ENCODE measurements at places on chromosomes 6 and 20.

DNA sequence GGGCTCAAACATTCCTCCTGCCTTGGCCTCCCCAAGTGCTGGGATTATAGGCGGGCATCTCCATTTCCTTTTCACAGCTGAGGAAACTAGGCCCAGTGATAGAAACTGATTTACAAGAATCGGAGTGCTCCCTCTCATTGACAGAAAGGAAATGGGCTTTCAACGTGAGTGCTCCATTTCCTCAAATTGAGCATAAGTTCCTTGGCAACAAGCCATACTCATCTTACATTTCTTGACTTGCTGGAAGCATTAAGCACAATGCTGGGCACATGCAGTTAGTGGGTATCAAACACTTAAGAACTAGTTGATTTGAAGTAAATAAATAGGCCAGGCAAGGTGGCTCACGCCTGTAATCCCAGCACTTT is 54.7 kb downstream of the FGD2 start:
- DNase-seq: no peak

- no peak for DNase-seq
These were observed 39.2 kb upstream of the TLDC2 start for GRCh38 chr20:36836591-36837269.

- no peak for DNase-seq
These were observed 29.0 kb downstream of the JARID2 start for GRCh38 chr6:15274692-15275387.

GRCh38 chr6:145539831-145540230 is 195.5 kb downstream of the EPM2A start:
- DNase-seq: no peak

DNA sequence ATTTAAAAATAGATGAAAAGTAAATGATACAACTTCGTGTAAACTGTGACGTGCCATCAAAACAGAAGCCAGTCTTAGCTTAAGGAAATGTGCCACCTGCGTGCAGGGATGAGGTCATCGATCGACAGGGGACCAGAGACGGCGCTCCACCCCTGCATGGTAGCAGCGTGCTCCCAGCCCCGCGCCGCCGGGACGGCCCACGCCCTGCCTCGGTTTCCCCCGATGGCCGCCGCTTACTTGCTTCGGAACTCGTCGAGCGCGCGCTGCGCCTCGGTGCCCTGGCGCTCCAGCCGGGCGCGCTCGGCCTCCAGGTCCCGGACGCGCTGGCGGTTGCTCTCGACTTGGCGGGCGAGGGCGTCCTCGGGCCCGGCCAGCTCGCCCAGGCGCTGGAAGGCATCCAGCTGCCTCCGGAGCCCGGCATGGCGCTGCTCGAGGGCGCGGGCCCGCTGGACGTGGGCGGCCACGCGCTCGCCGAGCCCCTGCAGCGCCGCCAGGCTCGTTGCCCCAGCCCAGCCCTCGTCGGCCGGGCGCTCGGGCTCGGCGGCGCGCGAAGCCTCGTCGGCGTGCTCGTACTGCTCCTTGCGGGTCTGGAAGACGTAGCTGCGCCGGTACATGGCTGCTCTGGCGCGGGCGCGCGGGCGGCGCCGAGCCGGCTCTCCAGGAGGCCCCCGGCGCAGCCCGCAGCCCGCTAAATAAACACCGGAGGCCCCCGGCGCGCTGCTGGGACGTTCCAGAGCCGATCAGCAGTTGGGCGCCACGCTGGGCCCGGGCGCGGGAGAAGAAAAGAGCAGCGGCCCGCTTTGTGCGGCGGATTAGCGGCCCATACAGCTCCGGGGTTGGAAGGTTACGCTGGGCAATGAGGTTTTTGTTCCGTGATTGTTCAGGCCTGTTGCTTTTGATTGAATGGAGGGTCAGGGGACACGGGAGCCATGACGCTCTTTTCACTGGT is at the start of gene BFSP1:
BFSP1 (minus strand) TSS at position 664 of the 949 bp plus-strand sequence; CDS start at position 614, 50 bp downstream.
- DNase-seq: peak; percentile 26

GRCh38 chr6:89768324-89768723 is 51.3 kb downstream of the MDN1 start:
- DNase-seq: no peak

DNA sequence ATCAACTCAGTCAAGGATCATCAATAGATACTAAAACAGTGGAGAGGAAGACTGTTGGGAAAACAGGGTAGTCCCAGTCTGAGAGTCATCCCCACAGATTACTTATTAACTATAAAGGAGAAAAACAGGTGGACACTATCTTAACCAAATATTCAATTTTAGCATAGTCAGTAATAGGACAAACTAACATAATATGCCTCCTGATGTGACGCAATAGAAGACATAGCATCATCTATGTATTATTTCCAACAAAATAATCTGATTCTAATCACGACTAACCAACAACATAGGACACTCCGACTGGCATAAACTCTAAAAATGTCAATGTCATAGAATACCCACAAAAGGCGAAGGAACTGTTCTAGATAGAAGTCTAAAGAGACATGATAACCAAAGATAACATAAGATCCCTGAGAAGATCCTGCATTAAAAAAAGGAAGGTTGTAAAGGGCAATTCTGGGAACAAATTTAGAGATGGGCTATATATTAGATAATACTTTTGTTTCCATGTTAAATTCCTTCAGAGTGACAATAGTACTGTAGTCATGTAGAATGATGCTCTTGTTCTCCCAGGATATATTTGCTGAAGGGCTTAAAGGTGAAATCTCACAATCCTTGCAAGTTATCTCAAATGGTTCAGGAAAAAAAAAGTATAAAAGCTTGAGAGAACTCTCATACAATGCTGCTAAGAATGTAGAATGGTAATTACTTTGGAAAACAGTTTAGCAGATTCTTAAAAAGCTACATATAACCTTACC is 28.9 kb downstream of the ILRUN start:
- no peak for DNase-seq

DNA sequence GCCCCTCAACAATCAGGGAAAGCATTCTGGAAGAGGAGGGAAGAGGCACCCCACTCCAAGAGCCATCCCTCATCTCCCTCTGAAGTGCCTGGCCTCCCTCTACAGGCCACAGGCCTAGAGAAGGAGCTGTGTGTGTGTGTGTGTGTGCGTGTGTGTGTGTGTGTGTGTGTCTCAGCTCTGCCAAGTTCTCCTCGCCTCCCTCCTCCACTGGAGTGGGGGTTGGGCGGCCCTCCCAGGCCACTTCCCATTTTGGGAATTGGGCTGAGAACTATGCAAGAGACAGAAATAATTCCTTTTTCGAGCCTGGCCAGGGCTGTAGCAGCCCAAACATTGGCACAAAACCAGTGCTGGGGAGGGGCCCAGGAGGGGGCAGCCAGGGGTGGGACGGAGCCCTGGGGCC is 35.7 kb downstream of the KCNB1 start:
- no peak for DNase-seq

- DNase-seq: no peak
These were observed 74.5 kb downstream of the HUS1B start for GRCh38 chr6:582370-582769.

GRCh38 chr6:167245591-167245990 is 45.5 kb upstream of the UNC93A start:
- DNase-seq: no peak

DNA sequence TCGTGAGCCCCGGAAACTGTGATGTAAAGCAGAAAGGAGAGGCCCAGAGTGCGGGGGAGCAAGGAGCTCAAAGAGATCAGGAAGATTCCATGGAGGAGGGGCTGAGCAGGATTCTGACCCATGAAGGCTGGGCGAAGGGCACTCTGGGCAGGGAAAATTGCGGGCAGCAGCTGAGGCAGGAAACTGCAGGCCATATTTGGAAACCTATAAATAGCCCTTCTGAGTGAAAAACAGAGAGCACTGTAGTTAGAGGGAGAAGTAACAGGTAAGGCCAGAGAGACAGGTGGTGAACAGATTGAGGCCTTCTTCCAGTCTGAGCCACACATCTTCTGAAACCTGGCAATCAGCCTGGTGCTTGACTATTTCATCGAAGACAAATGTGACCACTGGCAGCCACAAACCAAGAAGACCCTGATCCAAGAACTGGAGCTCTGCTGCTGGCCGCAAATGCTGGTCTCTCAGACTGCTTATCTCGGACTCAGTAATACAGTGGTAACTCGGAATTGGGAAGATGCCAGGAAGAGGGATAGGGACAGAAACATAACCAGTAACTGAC is 14.1 kb upstream of the BEND3 start:
- DNase-seq: no peak

DNA sequence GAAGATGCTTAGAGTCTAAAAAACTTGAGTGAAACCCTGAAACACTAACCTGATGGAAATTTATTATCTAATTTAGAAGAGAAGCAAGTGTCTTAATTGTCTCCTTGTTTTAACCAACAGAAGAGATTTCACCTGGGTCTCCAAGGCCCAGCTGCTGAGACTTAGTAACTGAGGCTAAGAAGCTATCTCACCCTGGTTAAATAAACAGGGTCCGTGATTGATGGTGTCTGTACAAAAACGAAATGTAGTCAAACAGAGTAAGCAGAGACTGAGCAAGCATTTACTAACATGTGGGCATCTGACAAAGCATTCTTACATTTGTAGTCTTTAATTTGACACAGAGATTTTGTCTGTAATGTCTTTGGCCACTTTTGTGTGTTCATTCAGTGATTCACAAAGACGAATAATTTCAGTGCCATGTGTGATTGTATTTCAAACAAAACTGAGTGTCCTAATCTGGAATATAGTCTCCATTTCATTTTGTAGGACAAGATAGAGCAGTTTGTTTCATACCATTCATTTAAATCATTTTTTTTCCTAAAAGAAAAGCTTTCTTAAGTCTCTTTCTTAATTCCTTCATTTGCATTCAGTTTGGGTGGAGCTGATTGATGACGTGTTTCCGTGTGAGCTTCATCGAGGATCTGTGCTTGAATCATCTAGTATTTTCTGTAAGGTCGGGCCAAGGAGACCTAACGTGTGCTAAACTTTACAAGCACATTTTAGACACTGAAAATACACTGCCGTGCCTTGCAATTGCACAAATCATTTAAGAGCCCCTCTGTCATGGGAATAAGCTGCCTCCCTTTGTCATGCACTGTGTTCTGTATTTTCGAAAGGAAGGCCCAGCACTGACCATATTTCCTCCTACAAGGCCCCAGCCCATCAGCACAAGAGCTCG is 170.6 kb upstream of the QKI start:
- DNase-seq: no peak

DNA sequence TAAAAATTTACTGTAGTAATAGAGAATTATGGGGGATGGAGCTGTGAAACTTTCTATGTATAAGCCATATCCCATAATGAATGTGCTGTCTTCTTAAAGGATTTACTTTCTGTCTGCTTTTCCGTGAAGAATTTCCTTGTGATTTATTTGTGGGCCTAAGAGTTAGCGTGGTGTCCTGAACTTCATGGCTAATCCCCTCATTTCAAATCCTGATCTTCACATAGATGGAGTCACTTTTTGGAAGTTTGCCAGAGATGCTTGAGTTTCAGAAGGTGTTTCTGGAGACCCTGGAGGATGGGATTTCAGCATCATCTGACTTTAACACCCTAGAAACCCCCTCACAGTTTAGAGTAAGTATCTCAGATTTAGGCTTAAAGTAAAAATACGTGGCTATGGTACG is 19.4 kb upstream of the CLDN20 start:
- DNase-seq: no peak

DNA sequence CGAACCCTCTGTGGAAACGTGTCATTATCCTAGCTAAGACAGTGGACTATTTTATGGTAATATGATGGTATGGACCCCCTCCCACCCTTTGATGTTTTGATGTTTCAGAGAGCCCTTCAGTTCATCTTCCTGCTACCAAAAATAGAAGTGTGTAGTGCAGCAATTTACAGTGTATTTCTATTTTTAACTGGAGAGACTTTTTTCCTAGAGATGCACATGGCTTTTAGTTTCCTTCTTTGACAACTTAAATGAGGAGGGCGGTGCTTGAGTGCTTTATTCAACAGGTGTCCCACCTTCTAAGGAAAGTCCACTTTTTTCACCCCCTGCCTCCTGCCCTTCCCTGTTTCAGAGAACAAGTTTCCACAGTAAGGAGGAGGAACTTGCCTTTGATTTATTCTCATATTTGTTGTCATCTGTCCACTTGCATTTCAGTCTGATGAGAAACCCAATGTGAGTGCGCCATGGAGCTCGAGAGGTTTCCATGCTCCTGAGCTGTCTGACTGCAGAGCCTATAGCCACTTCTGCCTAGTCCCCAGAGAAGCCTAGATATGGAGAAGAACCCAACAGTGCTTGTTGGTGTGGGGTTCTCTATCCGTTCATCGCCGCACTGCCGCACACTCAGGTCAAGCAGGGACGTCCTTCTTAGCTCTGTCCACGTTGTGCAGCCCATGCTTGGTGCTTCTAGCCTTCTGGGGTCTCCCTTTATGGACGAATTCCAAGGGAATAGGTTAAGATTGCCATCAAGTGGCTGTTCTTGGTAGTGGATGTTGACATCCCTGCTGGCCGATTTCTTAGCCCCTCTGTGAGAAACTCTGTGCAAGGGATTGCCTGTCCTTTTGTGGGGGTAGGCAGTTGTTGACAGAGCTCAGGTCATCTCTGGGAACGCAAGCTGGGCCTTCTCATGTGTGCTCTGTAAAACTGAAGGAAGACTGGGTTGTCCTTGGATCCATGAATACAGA is 144.2 kb downstream of the JARID2 start:
- no peak for DNase-seq

- DNase-seq: no peak
These were observed 84.3 kb downstream of the PFDN4 start for GRCh38 chr20:54292185-54292584.

DNA sequence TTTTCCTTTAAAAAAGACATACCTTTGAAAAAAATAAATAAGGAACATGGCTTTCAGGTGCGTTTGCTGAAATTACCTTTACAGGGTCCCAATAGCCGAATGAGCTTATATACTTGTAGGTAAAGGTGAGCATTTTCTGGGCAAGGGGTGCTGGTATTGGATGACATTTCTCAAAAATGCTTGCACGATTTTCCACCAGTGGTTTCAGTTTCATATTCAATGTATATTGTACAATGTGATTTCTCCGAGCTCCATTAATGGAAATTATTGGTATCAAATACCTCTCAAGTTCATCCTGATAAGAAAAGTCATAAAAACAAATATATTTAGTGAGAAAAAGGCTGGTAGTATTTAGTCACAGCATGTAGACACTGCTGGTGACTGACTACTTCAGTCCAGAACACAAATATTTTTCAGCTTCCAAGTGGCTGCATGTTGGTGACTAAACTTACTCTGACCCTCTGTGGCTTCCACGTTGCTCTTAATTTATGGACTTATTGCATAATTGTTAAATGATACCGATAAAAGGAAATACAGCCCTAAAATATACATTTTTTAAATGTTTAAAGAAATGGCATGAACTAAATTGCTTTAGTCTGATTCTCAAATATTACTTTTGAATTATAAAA is 32.9 kb upstream of the ZBTB24 start:
- no peak for DNase-seq

- no peak for DNase-seq
These were observed 160.7 kb downstream of the ZFAND3 start for GRCh38 chr6:37980222-37980595.
